ENCODE measurements at places on chromosomes 1 and 21.

GRCh38 chr1:31607360-31607759 is 10.1 kb upstream of the HCRTR1 start:
- no peak for DNase-seq

- DNase-seq: no peak
These were observed 427.2 kb downstream of the KIF26B start for GRCh38 chr1:245582026-245582425.

GRCh38 chr1:87686136-87686495 is 357.4 kb downstream of the LMO4 start:
- no peak for DNase-seq

DNA sequence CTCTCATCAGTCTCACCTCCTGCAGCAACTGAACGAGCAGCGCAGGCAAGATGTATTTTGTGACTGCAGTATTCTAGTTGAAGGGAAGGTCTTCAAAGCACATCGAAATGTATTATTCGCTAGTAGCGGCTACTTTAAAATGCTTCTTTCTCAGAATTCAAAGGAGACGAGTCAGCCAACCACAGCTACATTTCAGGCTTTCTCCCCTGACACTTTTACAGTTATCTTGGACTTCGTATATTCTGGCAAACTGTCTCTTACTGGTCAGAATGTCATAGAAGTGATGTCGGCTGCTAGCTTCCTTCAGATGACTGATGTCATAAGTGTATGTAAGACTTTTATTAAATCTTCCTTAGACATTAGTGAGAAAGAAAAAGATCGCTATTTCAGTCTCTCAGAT is 53.7 kb downstream of the ZBTB8A start:
- DNase-seq: no peak

DNA sequence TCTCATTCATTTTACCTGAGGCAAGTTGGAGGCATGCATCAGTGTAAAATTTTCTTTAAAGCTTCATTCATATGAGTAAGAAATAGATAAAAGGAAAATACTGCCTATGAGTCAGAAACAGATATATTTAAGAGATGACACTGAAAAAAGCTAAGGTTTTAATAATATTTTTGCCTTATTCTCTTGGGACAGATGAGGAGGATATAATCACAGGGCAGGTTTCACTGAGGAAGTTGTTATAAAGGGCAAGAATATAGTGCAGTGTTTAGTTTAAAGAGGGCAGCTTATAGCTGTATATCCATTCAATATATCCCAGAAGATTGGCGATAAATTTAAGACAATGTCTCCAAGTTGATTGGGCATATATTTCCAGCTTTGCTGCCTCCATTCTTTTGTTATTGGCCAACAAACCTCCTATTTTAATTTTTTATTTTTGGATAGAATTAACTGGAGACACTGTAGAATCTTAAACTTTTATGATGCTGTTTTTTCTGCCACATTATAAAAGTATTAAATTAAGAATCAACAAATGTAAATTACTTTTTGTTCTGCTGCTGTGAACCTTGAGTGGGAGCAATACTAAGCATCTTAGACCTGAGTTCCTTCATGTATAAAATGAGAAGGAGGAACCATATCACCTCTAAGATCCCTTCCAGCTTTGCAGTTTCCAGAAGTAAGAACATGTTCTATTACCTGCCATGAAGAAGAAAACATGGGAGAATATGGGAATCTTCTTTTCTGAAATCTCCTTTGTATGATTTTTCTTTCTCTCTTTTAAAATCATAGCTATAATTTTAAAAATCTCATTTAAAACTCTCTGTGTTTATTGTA is 171.6 kb downstream of the S1PR1 start:
- no peak for DNase-seq

DNA sequence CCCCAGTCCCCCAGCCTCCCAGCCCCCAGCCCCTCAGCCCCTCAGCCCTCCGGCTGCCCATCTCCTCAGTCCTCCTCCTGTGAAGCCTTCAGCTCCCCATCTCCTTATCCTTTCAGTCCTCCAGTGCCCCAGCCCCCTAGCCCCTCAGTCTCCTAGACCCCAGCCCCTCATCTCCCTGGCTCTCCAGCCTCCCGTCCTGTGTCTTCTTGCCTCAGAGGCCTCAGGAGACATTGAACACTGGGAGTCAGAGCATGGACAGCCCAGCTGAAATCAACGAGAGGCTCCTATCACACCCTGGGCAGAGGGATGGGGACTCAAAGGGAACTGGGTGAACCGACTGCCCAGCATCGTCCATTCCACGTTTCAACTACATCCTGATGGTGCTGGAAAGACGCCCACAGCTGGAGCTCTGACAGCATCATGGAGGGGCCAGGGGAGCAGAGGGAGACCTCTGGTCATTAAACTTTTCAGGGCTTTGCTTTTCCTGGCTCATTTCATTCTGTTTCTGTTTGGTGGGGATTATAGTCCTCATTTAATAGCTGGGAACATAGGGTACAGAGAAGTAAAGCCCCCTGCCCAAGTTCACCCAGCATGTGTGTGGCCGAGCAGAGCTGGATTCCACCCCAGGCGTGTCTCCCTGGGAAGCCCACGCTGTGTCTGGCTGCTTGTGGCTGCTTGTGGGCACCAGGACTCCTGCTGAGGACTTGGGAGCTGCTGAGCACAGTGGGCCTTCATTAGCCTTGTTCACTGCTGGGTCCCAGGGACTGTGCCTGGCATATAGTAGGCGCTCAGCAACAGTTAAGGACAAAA is 396.7 kb downstream of the PTPRU start:
- no peak for DNase-seq

GRCh38 chr1:17546946-17547670 is 7.6 kb downstream of the ARHGEF10L start:
- no peak for DNase-seq

GRCh38 chr1:36638268-36638667 is 155.6 kb upstream of the CSF3R start:
- DNase-seq: no peak

DNA sequence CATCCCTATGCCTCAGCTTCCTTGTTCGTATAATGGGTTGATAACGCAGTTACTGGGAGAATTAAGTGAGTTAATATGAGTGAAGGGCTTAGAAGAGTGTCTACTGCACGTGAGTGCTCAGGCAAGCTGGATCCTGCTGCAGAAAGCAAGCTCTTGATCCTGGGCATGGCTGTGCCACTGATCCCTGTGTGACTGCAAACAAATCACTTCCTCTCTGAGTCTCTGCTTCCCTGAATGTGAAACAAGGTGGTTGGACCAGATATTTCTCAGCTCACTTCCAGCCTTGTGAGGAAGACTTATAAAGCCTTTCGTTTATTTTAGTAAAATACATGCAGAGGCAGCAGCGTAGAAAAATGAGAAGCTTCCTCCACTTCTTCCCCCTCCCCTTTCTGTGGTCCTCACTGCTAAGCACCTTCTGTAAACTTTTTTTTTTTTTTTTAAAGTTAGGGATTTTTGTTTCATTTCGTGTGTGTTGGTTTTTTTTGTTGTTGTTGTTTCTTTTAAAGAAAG is 13.8 kb downstream of the PSEN2 start:
- DNase-seq: no peak

DNA sequence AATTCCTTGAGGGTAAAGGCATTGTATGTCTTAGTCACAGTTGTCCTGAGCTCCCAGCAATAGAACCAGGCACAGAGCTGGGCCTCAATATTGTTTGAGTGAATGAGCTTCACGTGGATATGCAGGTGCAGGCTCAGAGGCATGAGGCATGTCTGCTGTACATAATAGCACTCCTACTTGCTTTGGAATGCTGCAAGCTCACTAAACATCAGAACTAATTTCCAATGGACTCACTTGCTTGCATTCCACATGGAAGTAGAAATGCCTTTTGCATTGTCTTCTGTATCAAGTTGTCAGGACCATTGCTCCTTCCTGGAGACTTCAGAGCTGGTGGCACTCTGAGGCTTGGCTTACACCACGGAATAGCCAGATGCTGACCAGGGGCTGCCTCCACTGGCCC is 37.1 kb downstream of the INAVA start:
- no peak for DNase-seq

DNA sequence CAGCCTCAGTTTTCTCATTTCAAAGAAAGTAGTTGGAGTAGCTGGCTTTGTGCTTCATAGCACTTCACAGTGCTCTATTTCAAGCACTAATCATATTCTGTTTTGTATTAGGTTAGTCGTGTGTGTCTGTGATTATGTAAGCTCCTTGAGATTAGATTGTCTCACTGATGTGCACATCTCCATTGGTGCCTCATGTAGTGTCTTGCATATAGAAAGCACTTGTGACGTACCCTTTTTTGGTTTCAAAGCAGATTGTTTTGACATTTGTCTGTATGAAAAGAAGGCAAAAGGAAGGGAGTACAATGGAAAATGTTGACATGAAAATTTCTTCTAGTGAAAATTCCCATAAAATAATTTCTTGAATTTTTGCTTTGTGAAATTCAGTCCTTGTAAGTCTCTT is 13.9 kb downstream of the BTBD8 start:
- DNase-seq: no peak

DNA sequence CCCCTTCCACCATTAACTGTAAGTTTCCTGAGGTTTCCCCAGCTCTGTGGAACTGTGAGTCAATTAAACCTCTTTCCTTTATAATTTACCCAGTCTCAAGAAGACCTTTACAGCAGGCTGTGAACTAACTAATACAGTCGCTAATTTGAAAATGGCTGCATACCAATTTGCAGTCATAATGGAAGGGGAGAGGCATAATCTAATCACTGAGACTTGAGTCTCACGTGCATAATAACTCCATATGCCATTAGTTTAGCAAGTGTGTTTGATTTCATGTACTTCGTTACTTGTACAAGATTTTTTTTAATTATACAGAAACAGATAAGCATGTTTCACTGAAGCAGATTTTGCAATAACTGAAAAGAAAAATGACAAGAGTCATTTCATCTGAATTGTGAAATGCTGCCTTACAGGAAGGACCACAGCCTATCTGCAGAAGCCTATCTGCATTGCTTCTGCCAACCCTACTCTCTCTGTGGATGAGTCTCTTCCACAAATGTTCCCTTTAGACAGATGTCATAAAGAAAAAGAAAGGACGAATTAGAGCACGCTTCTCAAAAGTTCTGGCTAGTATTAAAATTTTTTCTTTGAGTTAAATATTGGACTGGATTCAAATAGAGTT is 99.1 kb downstream of the PTGER3 start:
- no peak for DNase-seq

GRCh38 chr1:67459068-67459467 is 28.9 kb upstream of the SERBP1 start:
- no peak for DNase-seq

DNA sequence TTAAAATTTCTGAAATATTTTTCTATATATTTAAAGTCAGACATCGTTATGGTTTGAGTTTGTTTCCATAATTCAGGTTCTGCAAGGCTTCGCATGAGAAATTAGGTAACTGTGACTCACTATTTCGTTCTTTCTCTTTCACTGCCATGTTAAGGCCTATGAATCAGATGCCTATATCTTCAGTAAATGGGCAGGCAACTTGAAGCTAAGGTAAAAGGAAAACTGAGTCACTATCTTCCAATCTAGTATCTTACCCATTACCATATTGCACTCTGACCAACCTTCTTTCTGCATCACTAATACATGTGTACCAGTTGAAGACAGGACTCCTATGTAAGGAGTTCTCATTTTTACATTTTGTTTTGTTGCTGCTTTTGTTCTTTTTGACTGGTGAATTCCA is 37.8 kb downstream of the PYHIN1 start:
- no peak for DNase-seq

- DNase-seq: no peak
These were observed 28.6 kb upstream of the TXLNA start for GRCh38 chr1:32150847-32151246.

- no peak for DNase-seq
These were observed 18.6 kb downstream of the OVAAL start for GRCh38 chr1:180577361-180577760.

DNA sequence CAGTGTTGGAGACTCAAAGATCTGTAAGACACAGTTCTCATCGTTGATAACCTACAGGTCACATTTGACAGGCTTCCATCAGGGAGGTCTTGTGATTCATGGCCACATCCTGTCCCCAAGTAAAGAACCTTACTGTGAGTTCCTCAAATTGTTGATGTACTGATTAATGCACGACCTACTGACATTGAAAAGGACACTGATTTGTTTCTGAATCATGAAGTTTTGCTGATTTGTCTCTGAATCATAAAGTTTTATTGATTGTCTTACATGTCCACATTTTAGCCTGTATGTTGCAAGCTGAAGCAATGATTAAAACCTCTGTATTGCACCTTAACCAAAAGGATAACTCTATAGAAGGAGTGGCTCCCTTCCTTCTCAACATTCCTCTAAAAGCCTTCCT is 476.3 kb upstream of the RUNX1 start:
- no peak for DNase-seq

GRCh38 chr21:27740084-27740483 is 773.2 kb upstream of the ADAMTS5 start:
- DNase-seq: no peak

GRCh38 chr1:184068354-184068753 is 16.8 kb downstream of the TSEN15 start:
- DNase-seq: no peak

DNA sequence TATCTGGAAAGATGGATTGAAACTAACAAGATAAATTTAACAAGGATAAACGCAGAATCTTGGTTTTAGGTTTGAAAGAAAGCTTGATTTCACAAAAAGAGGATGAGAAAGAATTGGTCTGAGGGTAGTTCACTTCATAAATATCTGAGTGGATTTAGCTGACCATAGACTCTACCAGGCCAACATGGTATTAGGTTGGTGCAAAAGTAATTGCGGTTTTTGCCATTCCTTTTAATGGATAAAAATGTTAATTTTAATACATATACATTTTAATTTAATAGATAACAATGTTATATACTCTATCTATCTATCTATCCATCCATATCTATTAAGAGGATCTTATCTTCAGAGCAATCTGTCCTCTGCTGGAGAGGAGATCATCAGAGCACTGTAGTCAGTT is 70.2 kb upstream of the PLXNA2 start:
- DNase-seq: no peak

DNA sequence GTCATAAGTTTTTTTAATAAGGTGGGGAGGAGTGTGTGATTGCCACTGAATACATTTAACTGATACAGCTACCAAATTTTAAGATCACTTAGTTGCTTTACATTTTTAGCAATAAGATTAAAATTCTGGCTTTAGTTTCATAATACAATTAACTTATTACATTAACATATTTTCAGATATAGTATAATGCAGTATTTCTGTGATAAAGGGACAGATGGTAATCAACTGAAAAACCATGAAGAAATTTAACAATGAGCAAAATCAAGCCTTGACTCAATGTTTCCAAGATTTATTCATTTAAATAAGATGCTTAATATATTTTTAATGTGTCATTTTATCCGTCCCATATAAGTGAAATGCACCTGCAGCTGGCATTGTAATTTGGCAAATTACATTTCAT is 4.0 kb downstream of the TOMM20 start:
- no peak for DNase-seq

- no peak for DNase-seq
These were observed 90.6 kb downstream of the GPATCH2 start for GRCh38 chr1:217540321-217540720.

GRCh38 chr1:231763456-231763855 is 136.9 kb downstream of the DISC1 start:
- DNase-seq: no peak

GRCh38 chr1:220697326-220697725 is 7.2 kb downstream of the C1orf115 start:
- DNase-seq: no peak

- DNase-seq: no peak
These were observed 137.8 kb upstream of the RAB4A start for GRCh38 chr1:229133151-229133550.

Measured in BE2C (cell line).